ENCODE measurements at places on chromosomes 11 and 22. TPM values are rescaled to one million over a fixed set of nuclear protein-coding genes. Genes with fewer than 3 reads are reported as not detected.

- no peak for DNase-seq
Observed at GRCh38 chr11:17634776-17635550, 84.4 kb upstream of the MYOD1 start.

GRCh38 chr11:62559204-62559603, 12.6 kb upstream of the AHNAK start:
- no peak for DNase-seq

DNA sequence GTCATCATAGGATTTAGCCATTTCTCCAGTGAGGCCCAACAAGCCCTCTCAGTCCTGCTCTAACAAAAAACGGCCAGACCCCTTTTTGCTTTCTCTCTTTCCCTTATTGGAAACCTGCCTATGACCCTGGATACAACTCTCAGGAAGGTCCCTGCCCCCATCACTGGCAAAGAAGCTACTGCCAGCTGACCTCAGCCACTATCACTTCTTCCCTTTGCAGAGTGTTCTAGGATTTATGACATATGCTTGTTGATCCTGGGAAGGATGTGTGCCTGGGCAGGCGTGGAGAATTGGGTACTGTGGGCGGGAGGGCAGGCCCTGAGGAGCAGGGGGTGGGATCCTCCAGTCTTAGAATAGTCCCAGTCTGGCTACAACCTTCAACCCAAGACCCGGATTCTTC, 7.5 kb downstream of the PGAP2 start:
- DNase-seq = no peak

DNA sequence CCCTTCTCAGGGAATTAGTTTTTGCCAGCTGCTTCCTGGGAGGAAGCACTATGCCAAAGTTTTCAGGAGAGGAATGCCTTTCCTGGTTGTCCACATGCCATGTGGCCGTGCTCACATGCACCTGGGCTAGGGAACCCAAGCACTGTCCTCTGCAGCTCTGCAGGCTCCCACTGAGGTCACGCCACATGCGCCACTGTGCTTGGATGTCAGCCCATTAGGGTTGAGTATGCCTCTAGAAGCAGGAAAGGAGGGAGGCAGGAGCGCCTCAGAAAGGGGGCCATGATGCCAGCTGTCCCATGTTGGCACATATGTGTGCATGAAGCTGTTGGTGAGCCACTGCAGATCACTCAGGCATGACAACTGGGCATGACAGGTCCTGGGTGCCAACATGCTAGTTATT, 81.6 kb upstream of the SUSD2 start:
- peak; percentile 35 for DNase-seq

- DNase-seq = no peak
Observed at GRCh38 chr11:4095509-4096230, 1.1 kb downstream of the RRM1 start.

GRCh38 chr11:134471716-134472455, 59.8 kb upstream of the B3GAT1 start:
- DNase-seq = no peak

DNA sequence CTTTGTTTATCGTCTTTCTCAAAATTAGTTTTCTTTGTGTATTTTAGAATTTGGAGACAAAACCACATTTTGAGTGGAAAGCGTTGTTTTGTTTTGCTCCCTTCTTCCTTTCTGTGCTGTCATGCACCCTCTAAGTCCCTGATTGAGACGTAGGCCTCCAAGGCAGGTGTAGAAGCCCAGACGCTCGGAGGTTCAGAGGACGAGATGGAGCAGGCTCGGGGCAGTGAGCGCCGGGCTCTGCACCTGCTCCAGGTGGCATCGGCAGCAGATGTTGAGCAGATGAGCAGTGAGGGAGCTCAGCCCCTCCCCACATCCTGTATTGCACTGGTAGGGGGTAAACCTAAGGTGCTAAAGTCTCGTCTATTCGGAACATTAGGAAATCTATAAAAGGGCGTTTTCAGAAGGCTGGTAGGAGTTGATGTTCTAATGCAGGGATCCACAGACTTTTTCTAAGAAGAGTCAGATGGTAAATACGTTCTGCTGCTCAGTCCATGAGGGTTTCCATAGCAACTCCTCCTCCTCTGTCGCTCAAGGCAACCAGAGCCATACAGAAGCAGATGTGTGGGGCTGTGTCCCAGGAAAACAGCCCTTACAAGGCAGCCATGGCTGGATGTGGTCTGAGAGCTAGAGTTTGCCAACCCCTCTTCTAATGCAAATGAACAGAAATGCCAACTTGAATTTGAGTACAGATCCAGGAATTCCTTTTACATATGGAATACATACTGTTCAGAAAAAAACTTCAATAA, 724.2 kb downstream of the BRD1 start:
- DNase-seq = no peak

ZNF214 gene
- total RNA-seq = 3.0 TPM

OR52E4 gene
- not detected for total RNA-seq

C22orf31 gene
- 0.73 TPM for total RNA-seq
